Cortex of kidney (tissue), 1 donor: ENCODE measurements at places on chromosomes 7 and 10.

- DNase-seq, result no peak
These were observed 36.2 kb downstream of the PDLIM1 start for GRCh38 chr10:95254629-95255028.

DNA sequence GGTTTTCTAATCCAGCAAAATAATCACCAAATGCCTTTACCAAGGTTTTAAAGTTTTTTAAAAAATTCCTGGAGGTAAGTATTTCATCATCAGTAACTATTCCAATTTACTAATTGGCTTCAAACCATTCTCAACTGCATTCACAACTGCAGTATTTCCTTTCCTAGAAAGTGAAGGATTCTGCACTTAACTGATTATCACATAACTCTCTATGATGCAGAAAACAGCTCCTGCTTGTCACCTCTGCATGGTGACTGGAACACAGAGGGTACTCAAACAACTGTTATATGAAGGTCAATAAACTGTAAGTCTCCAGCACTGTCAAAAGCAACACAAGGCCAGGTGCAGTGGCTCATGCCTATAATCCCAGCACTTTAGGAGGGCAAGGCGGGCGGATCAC lies 42.6 kb downstream of the SRPK2 start:
- DNase-seq, result no peak

GRCh38 chr7:127884066-127884559 lies 147.1 kb downstream of the LRRC4 start:
- no peak for DNase-seq

GRCh38 chr7:16634271-16634738 lies 11.2 kb downstream of the ANKMY2 start:
- no peak for DNase-seq

- no peak for DNase-seq
These were observed 695 bp upstream of the VDAC2 start for GRCh38 chr10:75209921-75210281.

DNA sequence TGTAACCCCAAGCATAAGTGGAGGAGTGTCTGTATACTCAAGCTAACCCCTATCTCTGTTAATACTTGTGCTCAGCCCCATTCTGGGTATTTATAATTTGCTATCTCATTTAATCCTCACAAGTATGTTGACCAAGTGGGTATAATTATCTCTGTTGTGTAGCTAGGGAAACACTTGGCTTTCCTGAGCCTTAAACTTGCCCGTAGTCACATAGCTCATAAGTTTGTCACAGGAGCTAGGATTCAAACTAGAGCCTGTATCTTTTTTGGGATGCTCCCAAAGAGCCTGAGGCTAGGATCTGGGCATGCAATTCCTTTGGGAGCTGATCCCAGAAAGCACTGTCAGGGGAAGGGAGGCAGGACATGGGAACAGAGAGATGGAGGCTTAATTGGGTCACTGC lies 377.4 kb downstream of the GALNT17 start:
- DNase-seq, result no peak

DNA sequence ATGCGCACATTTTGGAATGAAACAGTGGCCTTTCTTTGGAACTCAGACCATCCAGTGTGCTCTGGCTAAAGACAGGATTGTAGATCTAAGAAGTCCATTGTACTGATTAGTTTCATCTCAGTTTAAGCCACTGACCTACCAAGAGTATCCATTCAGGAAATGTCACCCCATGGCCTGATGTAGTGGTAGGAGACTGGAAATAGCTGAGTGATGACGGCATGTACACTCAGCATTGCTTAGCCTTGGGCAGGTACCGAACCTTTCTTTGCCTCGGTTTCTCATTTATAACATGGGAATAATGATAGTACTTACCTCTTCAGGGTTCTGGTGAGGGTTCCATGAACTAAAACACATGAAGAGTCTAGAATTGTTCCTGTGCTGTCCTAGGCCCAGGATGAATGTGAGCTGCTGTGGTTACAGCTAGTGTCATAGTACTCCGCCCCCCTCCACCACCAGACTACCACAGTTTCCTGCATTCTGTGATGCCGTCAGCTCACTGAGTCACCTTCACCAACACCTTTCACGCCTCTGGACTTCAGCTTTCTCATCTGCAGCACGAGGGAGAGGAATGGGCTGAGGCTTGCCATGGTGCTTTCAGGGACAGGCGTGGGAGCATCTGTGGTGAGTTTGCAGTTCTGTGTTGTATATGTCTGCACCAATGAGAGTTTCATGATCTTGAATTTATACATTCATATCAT lies 484.0 kb upstream of the GALNT17 start:
- no peak for DNase-seq
